T-helper 22 cell (primary cell): ENCODE measurements at places on chromosomes 16 and 17.

GRCh38 chr17:13921841-13922776, 147.2 kb upstream of the COX10 start:
- DNase-seq: no peak

DNA sequence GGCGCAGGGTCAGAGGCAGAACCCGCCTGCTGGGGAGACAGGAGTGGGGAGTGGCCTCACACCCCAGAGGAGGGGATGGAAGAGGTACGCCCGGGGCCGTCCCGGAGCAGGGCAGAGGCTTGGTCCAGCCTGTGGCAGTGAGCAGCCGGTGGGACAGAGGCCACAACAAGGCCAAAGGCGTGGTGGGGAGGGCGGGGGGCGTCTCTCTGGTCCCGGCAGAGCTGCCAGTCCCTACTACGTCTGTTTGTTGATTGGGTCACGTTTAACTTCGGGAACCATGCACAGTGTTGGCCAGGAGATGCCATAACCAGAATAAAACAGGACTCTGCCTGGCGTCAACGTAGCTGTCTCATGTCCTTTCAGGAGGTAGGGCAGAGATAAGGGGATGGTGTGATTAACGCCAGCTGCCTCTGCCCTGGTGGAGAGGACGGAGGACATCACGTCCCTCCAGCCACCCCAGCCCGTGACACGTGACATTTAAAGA, 192.8 kb downstream of the BANP start:
- DNase-seq: no peak

- no peak for DNase-seq
These were observed 347.5 kb downstream of the HAPSTR1 start for GRCh38 chr16:9438991-9439390.

GRCh38 chr16:17305694-17306093, 165.1 kb downstream of the XYLT1 start:
- DNase-seq: no peak
